ENCODE measurements at places on chromosomes 13 and 19.

DNA sequence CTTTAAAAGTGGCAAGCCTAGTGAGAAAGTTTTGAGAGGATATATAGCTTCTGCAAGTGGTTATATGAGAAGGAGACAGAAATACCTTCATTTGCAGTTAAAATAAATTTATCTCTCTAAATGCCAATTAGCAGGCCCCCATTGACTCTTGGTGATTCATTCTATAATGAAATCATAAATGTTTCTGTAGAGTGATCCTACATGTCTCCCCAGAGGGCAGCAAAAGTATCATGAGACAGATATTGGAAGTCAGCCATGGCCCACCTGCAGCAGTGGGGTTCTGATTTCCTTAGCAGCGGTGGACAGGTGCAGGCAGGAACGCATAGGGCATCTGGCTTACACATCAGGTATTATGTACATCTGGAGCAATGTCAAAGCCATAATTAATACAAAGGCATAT, 385.4 kb upstream of the SLC10A2 start:
- DNase-seq, result no peak

GRCh38 chr13:34779171-34779570, 162.9 kb upstream of the NBEA start:
- DNase-seq, result no peak

DNA sequence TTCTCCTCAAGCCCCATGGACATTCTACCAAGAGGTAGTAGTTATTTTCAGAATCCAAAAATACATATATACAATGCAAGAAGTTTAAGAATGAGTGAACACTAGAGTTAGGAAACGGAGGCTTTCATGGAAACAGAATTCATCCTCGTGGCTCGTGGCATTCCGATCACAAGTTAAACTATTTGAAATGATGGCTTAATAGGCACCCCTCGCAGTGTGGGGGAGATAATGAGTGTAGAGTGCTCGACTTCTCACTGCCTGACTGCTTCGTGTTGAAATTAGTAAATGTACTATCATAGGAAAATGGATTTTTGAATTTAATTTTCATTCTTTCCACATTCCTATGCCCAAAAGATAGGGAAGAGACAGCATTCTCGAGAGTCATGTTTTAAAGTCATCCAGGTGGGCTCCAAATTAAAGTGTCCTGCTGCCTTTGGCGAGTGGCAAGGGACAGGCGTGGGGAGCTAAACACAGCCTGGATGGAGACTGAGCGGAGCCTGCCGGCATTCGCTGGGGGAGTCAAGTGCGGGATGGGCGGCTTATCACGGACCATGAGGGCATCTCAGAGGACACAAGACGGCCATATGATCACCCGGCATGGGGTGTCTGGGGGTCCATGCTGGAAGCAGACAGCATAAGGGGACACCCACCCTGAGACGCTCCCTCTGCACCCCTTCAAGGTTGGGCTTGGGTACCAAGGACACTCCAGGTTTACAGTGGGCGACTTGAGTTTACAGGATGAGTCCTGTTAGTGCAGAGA, 165.2 kb downstream of the TEX29 start:
- no peak for DNase-seq

GRCh38 chr19:50790922-50791467, 780 bp downstream of the ACP4 start:
- no peak for DNase-seq

- DNase-seq, result peak; percentile 36
These were observed 6.2 kb downstream of the MYO1F start for GRCh38 chr19:8571006-8571411.

DNA sequence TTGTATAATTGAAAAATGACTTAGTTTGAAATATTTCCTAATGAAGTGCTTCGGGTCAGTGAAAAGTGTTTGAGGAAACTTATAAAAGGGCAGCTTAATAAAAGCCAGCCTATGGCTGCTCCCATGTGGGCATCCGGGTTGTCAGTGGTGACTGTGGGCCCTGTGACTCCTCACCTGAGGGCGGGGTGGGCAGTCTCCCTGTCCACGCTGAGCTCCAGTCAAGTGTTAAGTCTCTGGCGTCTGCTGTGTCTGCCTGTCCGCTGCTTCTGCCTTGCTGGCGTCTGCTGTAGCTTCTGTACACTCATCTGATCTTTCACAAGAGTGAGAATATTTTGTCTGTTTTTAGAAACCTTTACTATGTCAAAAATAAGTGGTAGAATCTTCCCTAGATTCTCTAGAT, 7.1 kb downstream of the LAMP1 start:
- no peak for DNase-seq

DNA sequence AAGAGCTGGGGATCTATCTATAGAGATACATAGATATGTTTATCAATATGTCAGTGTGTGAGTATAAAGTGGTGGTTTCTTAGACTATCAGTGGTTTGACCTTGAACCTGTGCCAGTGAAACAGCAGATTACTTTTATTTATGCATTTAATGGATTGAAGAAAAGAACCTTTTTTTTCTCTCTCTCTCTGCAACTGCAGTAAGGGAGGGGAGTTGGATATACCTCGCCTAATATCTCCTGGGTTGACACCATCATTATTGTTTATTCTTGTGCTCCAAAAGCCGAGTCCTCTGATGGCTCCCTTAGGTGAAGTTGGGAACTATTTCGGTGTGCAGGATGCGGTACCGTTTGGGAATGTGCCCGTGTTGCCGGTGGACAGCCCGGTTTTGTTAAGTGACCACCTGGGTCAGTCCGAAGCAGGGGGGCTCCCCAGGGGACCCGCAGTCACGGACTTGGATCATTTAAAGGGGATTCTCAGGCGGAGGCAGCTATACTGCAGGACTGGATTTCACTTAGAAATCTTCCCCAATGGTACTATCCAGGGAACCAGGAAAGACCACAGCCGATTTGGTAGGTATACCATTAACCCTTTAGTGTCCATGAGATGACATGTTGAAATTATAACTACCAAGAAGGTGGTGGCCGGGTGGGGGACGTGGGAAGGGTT, 880 bp downstream of the FGF9 start:
- no peak for DNase-seq

GRCh38 chr19:15210323-15210781, 9.6 kb upstream of the NOTCH3 start:
- DNase-seq, result no peak

GRCh38 chr13:37640499-37640898, 41.9 kb upstream of the POSTN start:
- no peak for DNase-seq

DNA sequence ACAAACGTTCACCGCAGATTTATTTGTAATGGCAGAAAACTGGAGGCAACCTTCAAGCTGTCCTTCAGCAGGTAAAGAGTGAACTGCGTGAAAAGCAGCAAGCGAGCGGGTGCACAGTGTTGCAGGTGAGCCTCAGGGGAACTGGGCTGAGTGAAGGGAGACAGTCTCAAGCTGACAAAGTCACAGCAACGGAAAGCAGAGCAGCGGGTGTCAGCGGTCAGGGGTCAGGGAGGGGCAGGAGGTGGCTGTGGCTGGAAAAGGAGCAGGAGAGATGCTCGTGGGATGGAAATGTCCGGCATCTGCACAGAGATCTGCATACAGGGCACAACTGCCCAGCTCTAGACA, 8.5 kb upstream of the RASA3 start:
- DNase-seq, result peak; percentile 42

DNA sequence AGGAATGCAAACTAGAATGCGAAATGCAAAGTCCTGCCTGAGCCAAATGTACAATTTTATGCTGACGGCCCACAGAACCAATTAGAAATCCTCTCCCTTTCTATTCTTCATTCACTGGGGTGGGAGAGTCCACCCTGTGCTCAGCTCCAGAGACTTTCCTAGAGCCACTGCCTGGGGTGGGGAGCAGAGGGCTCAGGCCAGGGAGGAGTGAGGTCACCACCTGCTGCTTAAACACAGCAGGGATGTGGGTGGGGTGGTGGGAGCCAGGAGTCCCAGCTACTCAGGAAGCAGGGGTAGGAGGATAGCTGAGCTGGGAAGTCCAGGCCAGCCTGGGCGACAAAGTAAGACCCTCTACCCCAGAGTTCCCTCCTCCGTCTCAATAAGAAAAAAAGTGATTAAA, 26.9 kb upstream of the ZNF83 start:
- no peak for DNase-seq

DNA sequence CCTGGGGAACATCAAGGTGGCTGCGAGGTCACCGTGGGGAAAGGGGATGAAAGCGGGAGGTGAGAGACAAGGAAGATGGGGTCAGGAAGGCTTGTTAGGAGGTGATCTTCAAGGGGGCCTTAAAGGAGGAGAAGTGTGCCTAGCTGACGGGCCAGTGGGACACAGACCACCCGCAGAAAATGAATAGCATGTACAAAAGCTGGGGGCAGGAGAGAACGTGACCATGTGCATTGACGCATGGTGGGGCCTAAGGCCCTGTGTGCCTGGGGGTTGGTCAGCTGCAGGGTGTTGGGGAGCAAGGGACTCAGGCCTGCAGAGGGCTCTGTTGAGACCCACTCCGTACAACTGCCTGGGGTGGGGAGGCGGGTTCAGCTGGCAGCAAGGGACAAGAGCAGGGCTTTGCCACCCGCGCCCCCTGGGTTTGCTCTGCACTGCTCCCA, 5.9 kb downstream of the RAB8A start:
- no peak for DNase-seq

- no peak for DNase-seq
These were observed 94.2 kb upstream of the MCF2L start for GRCh38 chr13:112874751-112875300.

GRCh38 chr19:41649827-41650226, 23.0 kb upstream of the CEACAM4 start:
- no peak for DNase-seq

DNA sequence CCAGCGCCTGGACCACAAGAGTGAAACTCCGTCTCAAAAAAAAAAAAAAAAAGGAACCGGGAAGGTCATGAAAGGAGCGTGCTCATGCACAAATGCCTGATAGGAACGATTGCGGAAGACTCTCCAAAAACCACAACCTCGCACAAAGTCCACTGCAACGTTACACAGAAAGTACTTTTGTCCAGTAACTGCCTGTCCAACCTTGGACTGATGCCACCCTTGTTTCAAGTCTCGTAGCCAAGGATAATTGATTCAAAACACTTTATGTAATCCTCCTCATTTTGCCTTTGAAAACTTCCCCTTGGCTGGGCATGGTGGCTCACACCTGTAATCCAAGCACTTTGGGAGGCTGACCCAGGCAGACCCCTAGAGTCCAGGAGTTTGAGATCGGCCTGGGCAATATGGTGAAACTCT, 13.7 kb downstream of the LGALS7 start:
- DNase-seq, result no peak

DNA sequence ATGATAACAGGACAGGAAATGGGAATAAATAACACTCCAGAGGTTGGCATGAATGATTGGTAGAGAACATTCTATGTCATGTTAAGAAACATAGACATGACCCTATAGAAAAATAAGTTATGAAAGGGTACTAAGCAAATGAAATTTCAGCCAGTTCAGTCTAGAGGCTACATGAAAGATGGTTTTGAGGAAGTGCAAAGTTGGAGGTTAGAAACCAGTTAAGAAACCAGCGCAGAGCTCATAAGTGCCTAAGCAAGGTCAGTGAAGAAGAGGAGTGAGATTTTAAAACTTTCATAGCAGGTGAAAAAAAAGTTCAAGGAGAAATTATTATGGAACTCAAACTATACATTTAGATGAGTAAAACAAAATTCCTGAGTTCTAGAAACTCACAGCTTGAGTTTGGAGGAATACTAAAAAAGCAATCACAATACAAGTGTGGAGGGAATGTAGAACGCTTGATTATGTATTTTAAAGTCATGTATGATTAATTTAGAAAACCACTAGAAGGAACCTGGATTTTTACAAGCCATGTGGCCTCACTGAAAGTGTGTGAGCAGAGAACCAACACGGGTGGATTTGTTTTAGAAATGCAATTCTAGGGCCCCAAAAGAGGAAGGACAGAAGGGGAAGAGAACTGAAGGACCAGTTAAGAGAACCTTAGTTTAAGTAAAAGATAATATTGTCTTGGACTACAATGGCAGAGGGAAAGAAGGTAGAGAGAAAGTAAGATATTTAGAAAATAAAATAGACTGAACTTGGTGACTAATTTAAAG, 162.4 kb downstream of the PCDH20 start:
- no peak for DNase-seq

- DNase-seq, result no peak
These were observed 247.6 kb upstream of the ARGLU1 start for GRCh38 chr13:106815545-106815944.

DNA sequence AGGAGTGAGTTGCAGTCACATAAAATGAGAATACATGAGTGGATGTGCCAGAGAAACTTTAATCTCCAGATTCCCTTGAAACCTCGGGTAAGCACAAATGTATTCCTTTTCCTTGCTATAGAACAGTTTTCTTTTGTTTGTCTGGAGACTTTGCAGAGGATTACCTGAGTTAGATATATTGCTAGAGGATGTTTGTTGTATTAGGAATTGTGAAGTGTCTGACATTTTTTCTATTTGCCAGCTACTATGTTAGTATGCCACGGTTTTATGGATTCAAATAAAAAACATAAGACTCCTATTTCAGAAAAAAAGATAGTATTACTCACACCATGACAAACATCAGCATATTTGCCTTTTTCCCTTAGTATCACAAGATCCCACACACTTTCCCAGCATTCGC, 844.9 kb upstream of the SLITRK5 start:
- DNase-seq, result no peak

GRCh38 chr13:29105779-29106178, 285.6 kb downstream of the MTUS2 start:
- no peak for DNase-seq

DNA sequence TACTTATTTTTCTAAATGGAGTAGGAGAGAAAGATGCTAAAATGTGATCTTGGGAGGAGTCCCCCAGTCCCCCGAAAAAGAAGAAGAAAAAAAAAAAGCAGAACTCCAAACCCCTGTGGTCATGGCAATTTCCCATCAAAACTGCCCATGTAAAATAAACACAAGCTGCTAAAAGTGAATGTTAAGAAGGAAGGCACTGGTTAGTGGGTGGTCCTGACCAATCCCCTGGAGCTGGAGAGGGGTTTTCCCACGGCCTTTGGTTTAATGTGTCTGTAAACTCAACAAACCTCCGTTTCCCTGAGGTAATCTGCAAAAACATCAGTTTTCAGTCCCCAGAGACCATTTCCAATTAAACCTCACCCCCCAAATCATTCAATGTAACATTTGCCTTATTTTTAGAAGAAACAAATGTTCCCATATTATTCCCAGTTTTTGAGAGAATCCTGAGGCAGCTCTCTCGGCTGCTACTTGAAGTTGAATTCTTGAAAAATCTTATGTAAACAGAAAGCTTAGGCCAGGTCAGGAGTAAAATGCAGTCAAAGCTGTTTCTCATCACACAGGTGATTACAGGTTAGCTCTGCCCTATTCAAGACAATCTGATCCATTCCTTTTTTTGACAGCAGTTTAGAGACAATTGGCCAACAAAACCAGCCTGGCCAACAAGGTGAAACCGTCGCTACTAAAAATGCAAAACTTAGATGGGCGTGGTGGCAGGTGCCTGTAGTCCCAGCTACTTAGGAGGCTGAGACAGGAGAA, 17.0 kb downstream of the RAB3D start:
- DNase-seq, result no peak

DNA sequence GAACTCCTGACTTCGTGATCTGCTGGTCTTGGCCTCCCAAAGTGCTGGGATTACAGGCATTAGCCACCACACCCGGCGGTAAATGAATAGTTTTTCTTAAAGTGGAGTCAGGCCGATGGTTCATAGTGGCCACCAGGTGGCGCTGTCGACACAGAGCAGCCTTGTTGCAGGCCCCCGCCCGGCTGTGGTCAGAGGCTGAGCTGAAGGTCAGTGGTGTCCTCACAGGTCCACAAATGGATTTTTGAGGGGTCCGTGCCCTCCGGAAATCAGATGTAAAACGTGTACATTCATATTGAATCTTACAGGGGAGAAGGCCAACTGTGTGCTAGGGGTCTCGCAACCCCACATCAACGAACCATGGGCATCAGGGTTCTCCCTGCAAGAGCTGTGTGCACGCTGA, 13.4 kb upstream of the WDR18 start:
- no peak for DNase-seq

GRCh38 chr13:93620181-93620765, 393.7 kb downstream of the GPC6 start:
- DNase-seq, result no peak

Data from stimulated activated CD4-positive, alpha-beta T cell treated with anti-CD3 and anti-CD28 coated beads, Interleukin-15, amount 100 ng/mL, for 24 hours (primary cell).